ENCODE measurements at places on chromosomes 1 and 21.

DNA sequence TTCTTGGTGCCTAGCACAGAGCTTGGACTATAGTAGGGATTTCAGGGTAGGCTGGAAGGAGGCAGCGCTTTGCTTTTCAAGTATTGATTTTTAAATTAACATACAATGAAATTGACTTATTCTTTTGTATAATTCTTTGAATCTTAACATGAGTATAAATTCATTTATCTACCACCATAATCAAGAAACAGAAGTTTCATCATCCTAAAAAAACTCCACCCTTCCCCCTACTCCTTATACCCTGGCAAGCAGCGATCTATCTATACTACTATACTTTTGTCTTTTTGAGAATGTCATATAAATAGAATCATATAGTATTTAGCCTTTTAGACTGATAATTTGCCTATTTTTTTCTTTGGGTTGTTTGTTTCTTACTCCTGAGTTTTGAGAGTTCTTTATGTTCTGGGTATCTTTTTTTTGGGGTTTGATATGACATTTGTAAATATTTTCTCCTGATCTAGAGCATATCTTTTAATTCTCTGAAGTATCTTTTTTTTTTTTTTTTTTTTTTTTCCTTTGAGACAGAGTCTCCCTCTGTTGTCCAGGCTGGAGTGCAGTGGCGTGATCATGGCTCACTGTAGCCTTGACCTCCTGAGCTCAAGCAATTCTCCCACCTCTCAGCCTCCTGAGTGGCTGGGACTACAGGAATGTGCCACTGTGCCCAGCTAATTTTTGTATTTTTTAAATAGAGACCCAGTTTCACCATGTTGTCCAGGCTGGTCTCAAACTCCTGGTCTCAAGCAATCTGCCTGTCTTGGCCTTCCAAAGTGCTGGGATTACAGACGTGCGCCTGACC, 6.4 kb downstream of the RPS6KC1 start:
- DNase-seq, result no peak

- no peak for DNase-seq
Observed at GRCh38 chr1:48739091-48739490, 37.6 kb downstream of the BEND5 start.

- no peak for DNase-seq
Observed at GRCh38 chr1:90505806-90506205, 211.3 kb downstream of the BARHL2 start.

GRCh38 chr1:105724286-105724685, 1332.2 kb upstream of the PRMT6 start:
- DNase-seq, result no peak

GRCh38 chr21:46441331-46441730, 17.4 kb upstream of the DIP2A start:
- DNase-seq, result no peak

DNA sequence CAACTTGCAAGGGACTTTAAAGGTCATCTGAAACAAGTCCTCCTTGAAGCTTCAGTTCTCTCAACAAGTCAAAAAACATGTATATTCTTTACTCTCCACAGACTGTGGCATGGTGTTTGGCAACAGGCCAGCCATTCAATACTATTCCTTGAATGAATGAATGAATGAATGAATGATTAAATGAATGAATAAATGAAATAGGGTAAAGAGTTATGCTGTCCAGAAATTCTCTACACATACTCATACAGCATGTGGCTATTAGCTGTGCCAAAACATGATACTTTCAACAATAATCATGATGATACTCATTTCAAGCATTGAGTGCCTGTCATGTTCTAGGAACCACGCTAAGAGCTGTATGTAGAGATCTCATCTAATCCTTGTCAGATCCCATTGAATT, 356.1 kb downstream of the BARHL2 start:
- DNase-seq, result no peak

- peak; percentile 30 for DNase-seq
Observed at GRCh38 chr1:221839782-221840395, 98.0 kb upstream of the DUSP10 start.

GRCh38 chr21:41258617-41259016, 58.0 kb upstream of the FAM3B start:
- no peak for DNase-seq

DNA sequence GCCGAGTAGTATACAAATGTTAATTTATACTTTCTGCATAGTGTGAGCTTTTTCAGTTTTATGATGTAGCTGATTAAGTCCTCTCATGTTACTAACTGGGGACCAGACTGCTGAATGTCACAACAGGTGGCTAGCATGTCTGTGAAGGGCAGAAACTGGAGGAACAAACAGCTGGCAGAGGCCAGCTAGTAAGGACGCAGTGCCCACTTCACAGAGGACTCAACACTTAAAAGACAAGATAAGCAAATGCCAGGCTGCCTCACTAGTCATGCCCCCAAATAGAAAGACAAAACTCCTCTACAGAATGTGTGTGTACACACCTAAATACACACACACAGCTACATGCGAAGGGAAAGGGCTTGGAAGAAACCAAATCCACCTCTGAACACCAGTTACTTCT, 73.8 kb upstream of the ZNF678 start:
- no peak for DNase-seq

GRCh38 chr1:91674107-91674506, 173.5 kb downstream of the CDC7 start:
- DNase-seq, result no peak

DNA sequence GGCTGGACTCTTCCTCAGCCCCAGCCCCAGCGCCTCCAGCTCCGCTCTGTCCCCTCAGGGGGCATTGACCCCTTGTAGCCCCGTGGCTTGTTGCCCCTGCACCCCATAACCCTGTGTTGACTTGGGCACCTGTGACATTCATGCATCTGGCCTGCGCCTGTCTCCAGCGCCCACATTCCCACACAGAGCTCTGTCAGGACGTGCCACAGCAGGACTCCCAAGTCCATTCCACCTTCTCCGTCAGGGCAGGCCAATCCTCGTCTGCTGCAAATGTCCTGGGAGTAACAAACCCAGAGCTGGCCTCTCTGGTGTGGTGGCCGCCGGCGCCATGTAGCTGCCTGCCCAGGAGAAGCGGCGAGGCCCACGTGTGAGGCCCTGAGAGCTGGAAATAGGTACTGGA, 60.6 kb downstream of the AGPAT3 start:
- no peak for DNase-seq

Data from stimulated activated CD4-positive, alpha-beta T cell treated with anti-CD3 and anti-CD28 coated beads, Interleukin-1b, Interleukin-23, amount 100 ng/mL, for 24 hours (primary cell).